ENCODE measurements at places on chromosomes 2 and 18. TPM values are rescaled to one million over a fixed set of nuclear protein-coding genes. Genes with fewer than 3 reads are reported as not detected.

DNA sequence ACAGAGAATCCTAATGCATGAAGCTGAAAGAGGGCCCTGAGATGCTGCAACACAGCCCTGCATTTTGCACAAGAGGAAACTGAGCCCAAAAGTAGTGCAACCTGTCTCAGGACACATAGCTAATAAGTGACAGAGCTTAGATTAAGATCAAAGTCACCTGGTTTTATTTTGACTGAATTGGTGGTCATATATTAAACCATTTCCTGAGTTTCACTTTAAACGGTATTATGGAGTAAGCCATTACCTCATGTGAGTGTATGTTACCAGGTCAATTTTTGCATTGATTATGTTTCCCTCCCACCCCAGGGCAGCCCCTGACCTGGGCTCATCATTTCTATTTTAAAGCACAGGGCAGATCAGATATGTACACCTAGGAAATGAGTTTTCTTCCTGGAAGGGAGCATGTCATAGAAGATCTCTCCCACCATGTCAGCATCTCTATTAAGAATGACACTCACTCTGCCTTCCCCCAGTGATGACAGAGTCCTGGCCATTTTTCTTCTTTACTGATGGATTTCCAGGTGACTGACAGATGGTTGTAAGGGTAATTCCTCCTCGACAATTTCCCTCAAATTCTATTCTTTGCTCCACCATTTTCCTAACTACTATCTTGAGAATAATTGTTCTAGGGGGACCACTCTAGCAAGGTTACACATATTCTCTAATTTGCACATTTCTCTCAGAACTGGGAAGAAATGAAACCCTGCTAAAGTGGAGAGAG, 441.3 kb upstream of the SLC14A2 start:
- DNase-seq, result no peak

DNA sequence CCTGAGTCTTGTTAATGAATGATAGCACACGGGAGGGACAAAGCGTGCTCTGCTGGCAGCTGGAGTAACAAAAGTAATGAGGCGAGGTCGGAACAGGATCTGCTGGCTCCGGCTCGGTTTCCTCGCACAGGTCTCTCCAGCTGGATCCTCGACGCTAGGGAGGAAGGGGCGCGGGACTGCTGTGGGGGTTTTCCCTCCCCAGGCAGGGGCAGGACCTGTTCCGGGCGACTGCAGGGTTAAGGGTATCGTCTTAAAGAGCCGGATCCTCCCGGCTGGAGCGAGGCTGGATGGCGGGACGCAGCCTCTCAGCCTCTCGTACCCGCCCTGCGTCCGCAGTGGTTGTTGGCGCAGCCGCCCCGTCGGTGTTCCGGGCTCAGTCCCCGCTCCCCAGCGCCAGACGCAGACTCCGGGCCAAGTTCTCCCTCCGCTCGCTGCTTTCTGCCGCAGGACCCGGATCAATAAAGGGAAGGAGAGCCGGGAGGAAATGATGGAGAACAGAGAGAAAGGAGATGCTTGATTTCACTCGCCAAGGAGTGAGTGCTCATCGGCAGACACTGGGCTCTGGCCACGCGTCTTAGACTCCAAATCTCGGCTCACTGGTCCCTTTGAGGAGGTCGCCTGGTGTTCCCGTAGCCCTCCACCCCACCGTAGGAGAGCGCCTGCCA, 1.1 kb upstream of the LIPG start:
- no peak for DNase-seq

The ITPRIPL1 gene
- total RNA-seq, result 6.1 TPM

- DNase-seq, result no peak
Measured at GRCh38 chr2:134320930-134321329, 67.1 kb downstream of the MGAT5 start.

DNA sequence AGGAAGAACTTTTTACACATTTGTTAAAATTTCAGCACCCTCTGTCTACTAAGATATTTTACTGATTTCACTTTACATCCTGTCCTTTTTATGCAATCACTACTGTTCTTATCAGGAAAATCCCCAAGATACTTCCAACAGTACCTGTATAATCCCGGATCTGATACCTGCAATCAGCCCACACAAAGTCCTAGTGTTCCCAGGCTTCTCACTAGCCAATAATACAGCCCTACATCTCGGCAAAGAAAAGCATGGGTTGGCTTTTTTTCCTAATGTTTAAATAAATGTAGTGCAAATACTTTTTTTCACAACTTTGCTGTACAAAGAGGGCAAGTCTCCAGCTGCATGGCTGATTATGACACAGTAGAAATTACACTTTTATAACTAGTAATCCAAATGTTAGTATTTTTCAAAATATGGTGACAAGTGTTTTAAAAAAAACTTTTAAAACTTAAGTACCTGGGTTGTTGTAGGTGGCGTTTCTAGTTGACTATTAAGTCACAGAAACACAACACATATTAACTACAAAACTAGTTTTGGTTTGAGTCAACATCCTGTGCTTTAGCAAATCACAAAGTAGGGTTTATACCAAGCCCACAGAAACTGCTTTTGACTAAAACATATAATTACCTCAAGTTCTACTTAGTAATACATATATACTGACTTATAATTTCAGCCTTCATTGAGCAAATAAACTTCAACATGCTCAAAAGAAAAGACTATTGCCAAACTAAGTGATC, 19.5 kb downstream of the CNOT11 start:
- no peak for DNase-seq
